Osteocyte (in vitro differentiated cells): ENCODE measurements at places on chromosomes 4 and X.

DNA sequence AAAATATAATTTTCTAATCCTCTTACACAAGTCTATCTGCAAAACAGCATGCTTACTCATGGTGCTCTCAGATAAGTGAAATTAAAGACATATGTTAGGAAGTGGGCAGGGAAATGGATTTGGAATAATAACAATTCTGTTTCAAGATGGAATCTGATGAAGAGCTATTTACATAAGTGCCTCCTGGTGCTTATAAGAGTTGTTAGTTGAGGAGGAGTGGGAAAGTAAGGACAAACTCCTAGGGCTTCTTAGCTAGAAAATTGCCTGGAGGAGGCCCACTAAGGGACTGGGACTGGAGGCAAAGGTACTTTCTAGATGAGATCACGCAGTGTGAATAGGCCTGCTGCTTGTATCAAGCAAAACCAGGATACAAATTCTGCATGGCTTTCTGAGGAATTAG, 939.8 kb downstream of the GLUD2 start:
- DNase-seq, result no peak

GRCh38 chrX:2614911-2615310, 76.2 kb upstream of the CD99 start:
- no peak for DNase-seq

DNA sequence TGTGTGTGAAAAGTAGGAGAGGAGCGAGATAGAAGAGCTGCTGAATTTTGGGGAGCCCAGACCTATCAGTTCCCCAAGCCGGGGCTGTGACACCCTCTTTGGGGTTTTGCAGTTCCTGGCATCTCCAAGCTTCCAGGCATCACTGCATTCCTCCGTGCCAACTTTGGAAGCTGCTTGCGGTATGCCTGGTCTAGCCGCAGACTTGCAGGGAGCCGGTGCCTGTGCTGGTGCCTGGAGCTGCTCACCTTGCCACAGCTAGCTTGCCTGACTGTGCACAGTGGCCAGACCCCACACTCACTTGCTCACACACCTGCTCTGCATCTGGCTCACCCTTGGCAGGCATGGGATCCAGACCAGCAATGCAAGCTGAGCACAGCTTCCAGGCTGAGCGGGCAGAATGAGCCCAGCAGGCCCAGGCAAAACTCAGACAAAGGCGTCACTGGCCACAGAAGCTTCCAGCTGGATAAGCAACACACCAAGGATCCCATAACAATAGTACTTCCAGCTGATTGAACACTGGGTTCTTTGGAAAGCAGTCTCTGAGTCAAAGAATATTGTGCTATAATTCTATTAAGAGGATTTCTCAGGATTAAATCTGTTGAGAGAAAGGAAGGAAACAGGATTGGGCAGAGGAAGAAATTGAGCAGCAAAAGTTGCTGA, 390.9 kb downstream of the TEX13C start:
- no peak for DNase-seq

- DNase-seq, result no peak
These were observed 43.5 kb upstream of the ZNF330 start for GRCh38 chr4:141177171-141177570.

DNA sequence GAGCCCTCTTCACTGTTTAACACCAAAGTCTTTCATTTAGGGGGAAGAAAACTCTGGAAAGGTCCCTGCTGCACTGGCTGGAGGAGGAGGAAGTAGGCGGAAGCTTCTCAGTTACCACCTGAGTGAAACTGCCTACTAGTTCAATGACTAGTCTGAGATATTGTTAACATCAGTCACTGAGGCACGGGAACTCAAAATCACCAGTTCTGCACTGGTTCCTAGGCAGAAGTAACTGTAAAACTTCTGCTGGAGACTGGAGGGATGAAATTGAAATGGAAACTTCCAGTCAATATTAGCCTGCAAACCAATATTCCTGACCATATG, 178.3 kb downstream of the SNCA start:
- no peak for DNase-seq
